Liver (tissue), 10 donors: ENCODE measurements at places on chromosomes 7 and 10. TPM values are rescaled to one million over a fixed set of nuclear protein-coding genes. Genes with fewer than 3 reads are reported as not detected.

The AS3MT gene
- polyA plus RNA-seq: 13.6 TPM

GRCh38 chr7:50268223-50268622 is 36.3 kb upstream of the IKZF1 start:
- H3K27ac ChIP-seq: no peak overlapping the region
- no peak overlapping the region for H3K4me3 ChIP-seq
- no peaks in the 10 kb centered on the region for H3K36me3 ChIP-seq
- no peak for DNase-seq

The SYNPO2L gene
- not detected for polyA plus RNA-seq

DNA sequence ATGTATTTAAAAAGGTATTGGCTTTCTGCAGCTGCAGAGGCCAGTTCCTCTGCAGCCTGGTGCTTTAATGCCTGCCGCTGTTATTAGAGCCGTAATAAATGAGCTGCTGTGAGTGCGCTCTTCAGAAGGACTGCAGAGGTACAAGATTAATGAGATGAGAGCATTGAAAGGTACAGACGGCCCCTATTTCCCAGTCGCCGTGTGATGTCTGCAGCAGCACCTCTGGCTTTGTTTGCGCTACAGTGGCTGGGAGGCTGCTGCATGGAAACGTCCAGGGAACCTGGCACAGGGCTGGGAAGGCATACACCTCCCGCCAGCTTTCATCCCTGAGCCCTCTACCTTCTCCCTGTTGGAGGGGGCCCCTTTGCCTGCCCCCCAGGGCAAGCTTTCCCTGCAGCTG is 383.8 kb upstream of the ZMIZ1 start:
- no peak overlapping the region for H3K27ac ChIP-seq
- H3K36me3 ChIP-seq: no peaks in the 10 kb centered on the region
- DNase-seq: no peak
- no peak overlapping the region for H3K4me3 ChIP-seq
- H3K4me1 ChIP-seq: no peaks in the 10 kb centered on the region

The RHEB gene
- 41.4 TPM for polyA plus RNA-seq

The TEX36 gene
- not detected for polyA plus RNA-seq

The ACBD5 gene
- 17.3 TPM for polyA plus RNA-seq

DNA sequence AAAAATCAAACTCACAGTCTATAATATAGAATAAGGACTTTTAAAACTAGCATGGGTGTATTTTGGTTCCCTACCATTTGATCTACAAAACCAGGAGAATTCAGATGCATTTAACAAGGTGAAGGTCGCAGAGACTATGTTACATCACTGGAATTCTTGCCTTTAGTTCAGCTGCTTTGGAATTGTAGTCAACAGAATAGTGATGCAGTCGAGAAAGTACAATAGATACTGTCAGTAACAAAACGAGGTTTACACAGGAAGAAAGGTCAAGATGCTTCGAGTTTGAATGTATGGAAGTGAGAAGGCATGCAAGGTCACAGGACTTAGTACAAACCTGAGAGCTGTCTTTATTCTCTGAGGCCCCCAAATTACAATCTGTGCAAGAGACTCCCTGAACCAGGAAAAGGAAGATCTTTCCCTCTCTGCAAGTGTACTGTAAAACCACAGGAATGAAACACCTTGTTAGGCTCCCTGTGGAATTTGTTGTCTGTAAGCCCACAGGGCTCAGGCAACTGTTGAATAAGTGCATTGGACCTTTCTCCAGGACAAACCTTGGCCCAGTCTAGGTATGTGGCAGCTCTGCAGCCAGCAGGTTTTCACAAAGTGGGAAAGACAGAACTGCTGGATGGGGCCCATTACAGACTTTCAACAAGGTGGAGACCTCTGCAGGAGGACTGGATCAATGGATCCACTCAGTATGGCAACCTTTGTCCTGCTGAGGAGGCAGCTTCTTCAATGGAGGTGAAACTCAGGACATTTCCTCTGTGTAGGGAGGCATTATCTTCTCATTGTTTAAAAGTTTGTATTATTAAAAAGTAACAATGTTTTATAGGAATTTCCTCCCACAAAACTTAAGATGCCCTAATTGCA is 101.1 kb upstream of the GSDME start:
- H3K36me3 ChIP-seq: no peaks in the 10 kb centered on the region

GRCh38 chr10:79308969-79309665 is 38.2 kb upstream of the PPIF start:
- no peaks in the 10 kb centered on the region for H3K27me3 ChIP-seq
- H3K4me1 ChIP-seq: no peaks in the 10 kb centered on the region
- DNase-seq: no peak
- no peak overlapping the region for H3K27ac ChIP-seq
- peaks cover 83% of the 10 kb centered on the region for H3K36me3 ChIP-seq

DNA sequence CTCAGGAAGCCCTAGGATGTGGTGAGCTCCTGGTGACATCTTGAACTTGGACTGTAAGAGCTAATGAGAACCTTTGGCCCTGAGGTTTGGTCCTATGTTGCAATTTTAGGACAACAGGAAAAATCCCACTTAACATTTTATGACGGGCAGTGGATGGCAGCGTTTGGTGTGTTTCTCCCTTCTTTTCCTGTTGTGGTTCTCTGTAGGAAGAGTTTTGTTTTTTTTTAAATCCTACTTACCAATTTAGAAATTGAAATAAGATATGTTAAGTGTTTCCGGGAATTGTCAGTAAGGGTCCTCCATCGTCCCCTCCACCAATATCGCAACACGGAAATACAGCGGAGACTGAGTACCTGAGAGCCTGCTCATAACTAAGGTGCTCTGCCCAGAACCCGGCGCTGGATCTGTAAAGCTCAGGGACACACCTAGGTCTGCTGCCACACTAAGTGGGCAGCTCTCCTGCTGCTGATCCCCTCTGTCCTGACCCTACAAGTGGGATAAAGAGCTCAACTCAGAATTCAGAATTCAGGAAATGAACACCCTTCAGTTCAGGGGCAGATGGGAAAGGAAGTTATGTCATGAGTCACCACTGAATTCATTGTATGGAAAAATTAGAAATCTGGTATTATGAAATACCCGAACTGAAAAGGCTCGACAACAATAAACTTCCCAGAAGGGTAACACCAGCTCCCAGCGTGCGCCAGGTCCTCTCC is 9.1 kb upstream of the PROSER2 start:
- H3K27me3 ChIP-seq: no peaks in the 10 kb centered on the region
- H3K4me1 ChIP-seq: no peaks in the 10 kb centered on the region
- no peak overlapping the region for H3K27ac ChIP-seq
- H3K36me3 ChIP-seq: no peaks in the 10 kb centered on the region
- no peak overlapping the region for H3K4me3 ChIP-seq
- no peak for DNase-seq

DNA sequence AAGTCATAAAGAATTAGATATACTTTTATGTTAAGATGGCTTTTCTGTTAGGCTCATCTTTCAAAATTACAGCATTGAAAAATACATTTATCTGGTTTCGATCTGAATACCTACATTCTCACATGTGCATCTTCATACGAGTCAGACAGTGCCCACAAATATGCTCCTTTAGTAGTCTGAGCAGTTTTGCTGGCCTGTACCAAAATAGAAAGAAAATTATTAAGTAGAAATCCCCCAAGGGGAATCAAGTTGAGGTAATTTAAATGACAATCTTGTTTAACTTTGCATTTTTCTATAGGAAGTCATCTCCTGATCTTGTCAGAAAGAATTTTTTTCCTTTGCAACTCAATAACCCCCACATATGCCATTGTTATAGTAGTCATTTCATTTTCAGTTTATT is 287.4 kb upstream of the SEMA3D start:
- peaks cover 3% of the 10 kb centered on the region for H3K27me3 ChIP-seq
- H3K36me3 ChIP-seq: no peaks in the 10 kb centered on the region
- no peak for DNase-seq
- H3K27ac ChIP-seq: no peak overlapping the region
- H3K4me1 ChIP-seq: no peaks in the 10 kb centered on the region

GRCh38 chr10:96910488-96911395 is 78.6 kb downstream of the LCOR start:
- H3K4me1 ChIP-seq: no peaks in the 10 kb centered on the region
- H3K4me3 ChIP-seq: no peak overlapping the region
- no peak overlapping the region for H3K27ac ChIP-seq
- H3K27me3 ChIP-seq: no peaks in the 10 kb centered on the region
- no peak for DNase-seq

The MOSPD3 gene
- 10.8 TPM for polyA plus RNA-seq

The SH2D4B gene
- not detected for polyA plus RNA-seq

DNA sequence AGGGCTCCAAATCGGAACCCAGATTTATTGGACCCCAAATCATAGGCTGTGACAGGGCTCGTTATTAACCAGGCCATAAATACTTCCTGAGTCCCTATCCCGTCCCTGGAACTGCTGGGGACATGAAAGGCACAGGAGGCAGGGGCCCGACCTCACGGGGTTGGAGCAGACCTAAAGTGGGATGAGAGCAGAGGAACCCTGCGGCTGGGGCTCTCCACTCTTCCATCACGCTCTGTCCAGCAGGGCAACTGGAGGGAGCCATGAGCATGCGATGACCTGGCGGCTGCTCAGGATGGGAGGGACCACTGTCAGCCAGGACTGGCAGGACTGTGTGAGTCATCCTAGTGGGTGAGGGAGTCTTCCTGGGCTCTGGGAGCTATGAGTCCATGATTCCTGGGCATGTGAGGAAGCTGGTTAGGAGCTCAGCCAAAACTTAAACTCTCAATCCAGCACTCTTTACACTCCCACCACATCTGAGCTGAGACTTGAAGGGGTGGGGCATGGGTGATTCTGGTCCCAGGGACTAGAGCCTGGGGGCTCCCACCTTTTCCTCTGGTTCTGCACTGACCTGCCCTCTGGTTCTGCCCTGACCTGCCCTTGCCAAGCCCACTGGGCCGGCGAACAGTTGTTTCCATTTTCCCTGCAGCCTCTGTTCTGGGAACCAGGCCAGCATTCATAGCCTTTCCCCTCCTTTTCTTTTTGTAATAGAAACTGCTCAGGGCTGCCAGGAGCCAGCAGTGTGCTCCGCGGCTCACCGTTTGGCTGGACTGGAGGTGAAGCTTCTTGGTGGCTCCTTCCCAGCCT is 47.1 kb downstream of the SYPL1 start:
- H3K4me1 ChIP-seq: peaks cover 17% of the 10 kb centered on the region
- no peaks in the 10 kb centered on the region for H3K36me3 ChIP-seq
- no peak for DNase-seq

GRCh38 chr10:129921801-129922597 is 42.1 kb downstream of the EBF3 start:
- no peaks in the 10 kb centered on the region for H3K27me3 ChIP-seq
- H3K4me3 ChIP-seq: no peak overlapping the region
- no peaks in the 10 kb centered on the region for H3K4me1 ChIP-seq
- H3K27ac ChIP-seq: no peak overlapping the region
- DNase-seq: no peak
- no peaks in the 10 kb centered on the region for H3K36me3 ChIP-seq

DNA sequence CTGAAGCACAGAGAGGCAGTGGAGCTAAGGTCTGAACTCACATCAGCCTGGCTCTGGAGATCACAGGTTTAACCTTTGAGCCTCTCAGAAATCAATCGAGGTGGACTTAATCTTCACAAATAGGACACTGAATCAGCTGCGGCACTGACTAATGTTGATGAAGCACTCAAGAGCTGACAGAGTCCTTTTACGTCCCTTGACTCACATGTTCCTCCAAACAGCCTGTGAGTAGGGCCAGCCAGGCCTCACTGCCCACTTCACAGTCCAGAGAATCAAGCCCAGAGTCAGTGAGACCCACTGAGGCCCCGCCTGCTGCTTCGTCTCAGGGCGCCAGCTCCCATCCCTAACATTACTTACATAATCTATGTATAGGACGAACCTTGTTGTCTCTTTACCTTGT is 63.1 kb downstream of the TNS3 start:
- no peak overlapping the region for H3K4me3 ChIP-seq
- H3K27ac ChIP-seq: peak overlapping the region; percentile 97
- H3K4me1 ChIP-seq: peaks cover 37% of the 10 kb centered on the region
- peaks cover 4% of the 10 kb centered on the region for H3K36me3 ChIP-seq
- no peak for DNase-seq

DNA sequence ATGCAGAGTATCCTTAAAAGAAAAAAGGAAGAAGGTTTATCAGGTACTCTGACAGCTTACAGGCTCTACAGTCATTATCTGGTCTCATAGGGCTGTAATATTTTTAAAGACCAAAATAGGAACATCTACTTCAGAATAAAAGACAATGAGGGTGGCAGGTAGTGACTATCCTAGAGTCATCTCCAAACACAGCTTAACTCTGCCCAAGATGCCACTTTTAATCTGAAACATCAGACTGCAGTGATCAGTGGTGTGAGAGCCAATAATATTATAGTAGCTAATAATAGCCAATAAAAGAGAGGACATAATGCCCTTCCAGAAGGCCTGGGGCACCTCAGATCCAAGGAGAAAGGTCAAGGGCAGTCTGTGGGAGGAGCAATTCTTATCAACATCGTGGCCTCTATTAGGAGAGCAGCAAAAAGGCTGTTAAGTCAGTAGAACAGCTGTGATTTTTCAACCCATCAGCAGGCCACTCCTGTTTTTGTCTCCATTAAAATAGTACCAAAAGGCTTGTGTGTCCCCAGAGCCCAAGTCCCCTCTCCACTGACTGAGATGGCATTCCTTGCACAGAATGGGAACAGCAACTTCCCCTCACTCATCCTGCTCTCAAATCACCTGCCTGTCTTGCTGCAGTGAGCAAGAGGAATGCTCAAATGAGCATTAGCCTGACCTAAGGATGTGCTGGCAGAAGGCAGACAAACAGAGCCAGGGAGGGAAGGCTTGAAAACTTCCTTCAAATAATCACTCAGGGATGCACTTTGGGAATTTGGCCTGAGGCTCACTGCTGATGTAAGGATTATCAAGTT is 20.7 kb upstream of the SPOCK2 start:
- H3K36me3 ChIP-seq: peaks cover 3% of the 10 kb centered on the region
- no peak overlapping the region for H3K27ac ChIP-seq
- H3K4me3 ChIP-seq: no peak overlapping the region
- H3K4me1 ChIP-seq: no peaks in the 10 kb centered on the region
